ENCODE measurements at places on chromosomes 13 and 19.
A peak's percentile ranks its signal among the peaks of the same experiment; 100 is the strongest.

GRCh38 chr13:31250435-31250834, 50.7 kb downstream of the B3GLCT start:
- DNase-seq = no peak

- no peak for DNase-seq
Observed at GRCh38 chr13:25783076-25783475, 268.7 kb downstream of the SHISA2 start.

- DNase-seq = no peak
Observed at GRCh38 chr13:45950386-45951000, 98.9 kb upstream of the SIAH3 start.

DNA sequence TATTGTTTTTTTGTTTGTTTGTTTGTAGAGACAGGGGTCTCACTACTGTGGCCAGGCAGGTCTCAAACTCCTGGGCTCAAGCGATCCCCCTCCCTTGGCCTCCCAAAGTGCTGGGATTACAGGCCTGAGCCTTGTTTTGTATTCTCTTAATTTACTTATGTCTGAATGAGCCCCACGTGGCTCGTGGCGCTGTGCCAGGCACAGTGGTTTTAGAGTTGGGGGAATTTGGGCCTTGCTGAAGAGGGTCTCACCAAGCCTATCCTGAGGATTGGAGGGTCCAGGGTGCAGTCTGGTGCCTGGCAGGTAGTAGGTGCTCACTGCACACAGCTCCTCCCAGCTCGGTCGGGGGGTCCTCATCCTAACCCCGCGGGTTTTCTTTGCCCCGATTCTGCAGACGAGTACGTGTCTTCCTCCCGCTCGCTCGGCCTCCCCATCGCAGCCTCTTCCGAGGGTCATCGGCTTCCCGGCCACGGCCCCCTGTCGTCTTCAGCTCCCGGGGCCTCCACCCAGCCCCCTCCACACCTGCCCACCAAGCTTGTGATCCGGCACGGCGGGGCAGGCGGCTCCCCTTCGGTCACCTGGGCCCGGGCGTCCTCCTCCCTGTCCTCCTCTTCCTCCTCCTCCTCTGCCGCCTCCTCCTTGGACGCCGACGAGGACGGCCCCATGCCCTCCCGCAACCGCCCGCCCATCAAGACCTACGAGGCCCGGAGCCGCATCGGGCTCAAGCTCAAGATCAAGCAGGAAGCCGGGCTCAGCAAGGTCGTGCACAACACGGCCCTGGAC, 12.1 kb upstream of the EHD2 start:
- no peak for DNase-seq

DNA sequence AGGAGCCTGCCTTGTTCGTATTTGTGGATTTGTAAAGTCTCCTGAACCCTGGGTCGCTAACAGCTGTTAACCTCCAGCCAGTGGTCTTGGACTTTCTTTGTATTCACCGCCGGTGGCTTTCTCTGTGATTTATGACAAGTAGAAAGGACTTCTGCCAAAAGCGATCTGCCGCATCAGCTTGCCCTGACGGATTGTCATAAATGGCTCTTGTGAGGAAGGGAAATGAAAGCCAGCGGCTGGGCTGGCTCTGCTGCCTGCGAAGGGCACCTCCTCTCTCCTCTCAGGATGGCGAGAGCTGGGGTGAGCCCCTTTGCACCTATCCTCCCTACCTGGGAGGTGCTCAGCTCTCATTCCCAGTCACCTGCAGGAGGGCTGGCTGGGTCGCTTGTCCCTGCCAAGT, 25.6 kb downstream of the DHRS12 start:
- DNase-seq = no peak

DNA sequence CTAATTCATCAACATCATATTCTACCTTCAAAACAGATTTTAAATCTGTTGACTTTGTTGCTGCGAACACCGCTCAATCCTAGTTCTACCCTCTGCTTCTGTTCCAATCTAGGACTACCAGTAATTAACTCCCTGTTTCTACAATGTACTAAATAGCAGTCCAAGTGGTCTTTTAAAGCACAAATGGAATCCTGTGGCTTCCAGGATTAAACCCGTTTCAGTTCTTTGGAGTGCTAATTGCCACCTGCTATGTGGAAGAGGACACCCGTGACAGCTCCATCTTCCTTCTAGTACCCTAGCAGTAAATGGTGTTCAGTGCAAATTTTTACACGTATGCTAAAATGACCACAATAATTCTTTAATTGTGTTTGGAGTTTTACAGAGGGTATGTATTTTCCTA, 232.1 kb downstream of the TDRD3 start:
- DNase-seq = no peak

DNA sequence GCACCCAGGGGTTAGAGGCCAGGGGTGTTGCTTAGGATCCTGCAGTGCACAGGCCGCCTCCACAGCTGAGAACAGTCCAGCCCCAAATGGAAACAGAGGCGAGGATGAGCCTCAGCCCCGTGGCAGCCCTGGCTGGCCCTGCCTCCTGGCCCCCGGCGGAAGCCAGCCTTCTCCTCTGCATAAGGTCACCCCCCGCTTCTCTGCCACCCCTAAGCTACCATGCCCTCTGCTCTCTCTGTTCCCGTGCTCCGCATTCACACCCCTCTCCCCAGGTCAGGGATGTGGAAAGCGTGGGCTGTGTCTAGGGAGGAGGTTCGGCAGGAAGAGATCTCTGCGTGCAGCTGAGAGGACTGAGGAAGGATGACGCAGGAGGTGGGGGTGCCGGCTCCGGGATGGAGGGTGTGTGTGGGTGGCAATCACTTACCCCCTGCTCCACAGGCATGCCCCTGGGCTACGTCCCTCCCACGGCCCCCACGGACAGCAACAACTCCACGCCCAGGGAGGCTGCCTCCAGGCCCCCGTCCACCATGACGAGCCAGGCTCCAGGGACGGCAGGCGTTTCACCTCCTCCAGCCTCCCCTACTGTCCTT, 6.0 kb downstream of the SSC5D start:
- peak; percentile 89 for DNase-seq

- DNase-seq = peak; percentile 64
Observed at GRCh38 chr13:41216160-41216559, 21.8 kb upstream of the KBTBD7 start.

DNA sequence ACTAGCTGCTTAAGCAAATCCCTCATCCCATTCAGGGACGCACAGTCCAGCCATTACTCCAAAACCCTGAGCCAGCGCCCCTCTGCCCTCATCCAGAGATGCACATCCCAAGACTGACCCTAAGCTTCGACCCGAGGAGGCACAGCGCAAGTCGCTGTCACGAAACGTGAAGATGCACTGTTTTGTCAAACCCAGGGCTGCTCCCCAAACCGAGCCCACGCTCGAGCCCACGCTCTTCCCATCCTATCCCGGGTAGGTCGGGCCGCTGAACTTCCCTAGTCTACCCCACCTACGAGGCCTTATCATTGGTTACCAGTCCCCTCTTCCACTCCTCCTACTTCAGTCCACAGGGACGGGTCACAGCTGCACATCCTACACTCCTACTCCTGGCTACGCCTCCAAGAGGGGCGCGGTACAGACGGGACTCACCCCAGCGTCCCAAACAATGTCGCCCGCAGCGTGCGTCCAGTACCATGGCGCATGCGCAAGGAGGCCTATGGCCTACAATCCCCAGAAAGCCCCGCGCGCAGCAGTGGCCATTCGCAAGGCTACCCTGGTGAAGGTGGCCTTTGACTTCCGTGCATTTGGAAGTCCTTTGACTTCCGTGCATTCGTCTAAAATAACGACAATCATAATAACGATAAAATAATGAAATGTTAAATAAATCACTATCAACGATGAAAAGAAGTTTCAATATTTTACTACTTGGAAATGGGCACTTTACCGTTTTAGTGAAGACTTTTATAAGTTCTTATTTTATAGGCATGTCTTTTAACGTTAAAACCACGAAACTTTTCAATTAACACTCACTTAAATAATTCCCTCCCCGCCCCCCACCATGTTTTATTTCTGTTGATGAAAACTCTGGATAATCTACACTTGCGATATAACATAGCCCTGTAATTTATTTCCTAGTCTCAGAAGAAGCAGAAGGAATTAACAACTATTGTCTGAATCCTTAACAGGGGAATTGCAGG, at the start of gene ZNF285:
TSS of gene ZNF285 (minus strand) at position 470 of the 977 bp plus-strand sequence. CDS start 4,395 bp downstream, outside the sequence.
- DNase-seq = peak; percentile 97

DNA sequence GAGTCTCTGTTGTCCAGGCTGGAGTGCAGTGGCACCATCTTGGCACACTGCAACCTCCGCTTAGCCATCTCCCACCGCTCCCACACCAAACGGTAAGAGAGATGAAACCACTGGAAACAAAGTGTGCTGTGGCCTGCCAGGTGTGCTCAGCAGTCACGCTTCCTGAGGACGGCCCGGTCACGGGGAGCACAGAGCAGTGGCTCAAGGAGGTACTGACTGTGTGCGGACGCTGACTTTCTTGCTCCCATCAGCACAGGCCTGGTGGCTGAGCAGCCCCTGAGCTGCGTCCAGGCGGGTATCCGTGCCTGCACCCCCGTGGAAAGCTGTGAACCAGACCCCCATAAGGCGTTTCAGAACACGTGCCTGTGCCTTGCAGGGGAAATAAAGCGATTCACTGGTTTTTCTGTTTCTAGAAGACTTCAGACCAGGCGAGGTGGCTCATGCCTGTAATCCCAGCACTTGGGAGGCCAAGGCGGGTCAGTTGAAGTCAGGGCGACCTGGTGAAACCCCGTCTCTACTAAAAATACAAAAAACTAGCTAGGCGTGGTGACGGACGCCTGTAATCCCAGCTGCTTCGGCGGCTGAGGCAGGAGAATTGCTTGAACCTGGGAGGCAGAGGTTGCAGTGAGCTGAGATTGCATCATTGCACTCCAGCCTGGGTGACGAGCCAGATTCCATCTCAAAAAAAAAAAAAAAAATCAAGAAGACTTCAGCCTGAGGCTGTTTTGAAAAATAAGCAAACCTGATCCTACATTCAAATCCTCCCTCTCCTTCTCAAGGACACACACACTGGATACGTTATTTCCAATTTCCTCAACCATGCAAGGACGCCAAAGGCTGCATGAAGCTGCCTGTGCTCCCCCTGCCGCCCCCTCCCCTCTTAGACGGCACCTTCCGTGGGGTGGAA, 25.5 kb downstream of the ADPRHL1 start:
- DNase-seq = peak; percentile 63

GRCh38 chr13:73365681-73366080, 306.9 kb downstream of the KLF5 start:
- no peak for DNase-seq

- no peak for DNase-seq
Observed at GRCh38 chr19:33684538-33685232, 62.9 kb downstream of the CHST8 start.

GRCh38 chr13:93535251-93535650, 308.6 kb downstream of the GPC6 start:
- DNase-seq = peak; percentile 41

DNA sequence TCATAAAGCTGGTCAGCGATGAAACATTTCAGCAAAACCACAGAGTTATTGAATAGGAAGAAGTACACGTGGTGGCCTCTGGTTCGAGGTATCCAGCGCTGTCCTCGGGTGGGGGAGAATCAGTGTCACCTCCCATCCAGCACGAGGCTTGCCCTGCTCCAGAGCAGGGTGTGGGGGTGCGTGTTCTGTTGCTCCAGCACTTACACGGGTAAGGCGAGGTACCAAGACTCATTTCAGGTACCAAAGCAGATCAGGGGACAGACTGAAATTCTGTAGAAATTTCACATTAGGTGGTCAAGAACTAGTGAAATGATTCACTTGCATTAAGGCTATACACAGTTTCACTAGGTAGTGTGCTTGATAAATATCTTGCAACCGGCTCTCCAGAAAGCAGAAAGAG, 164.2 kb upstream of the SOX1 start:
- no peak for DNase-seq

DNA sequence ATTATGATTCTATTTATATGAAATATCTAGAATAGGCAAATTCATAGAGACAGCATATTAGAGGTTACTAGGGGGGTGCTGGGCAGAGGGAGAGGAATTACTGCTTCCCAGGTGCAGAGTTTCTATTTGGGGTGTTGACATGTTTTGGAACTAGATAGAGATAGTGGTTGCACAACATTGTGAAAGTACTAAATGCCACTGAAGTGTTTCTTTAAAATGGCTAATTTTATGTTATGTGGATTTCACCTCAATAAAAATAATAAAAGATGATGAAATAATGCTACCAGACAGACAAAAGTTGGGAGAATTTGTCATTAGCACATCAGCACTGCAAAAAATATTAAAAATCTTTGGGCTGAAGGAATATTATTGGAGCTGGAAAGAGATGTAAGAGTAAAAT, 63.4 kb downstream of the SLC6A16 start:
- DNase-seq = no peak

DNA sequence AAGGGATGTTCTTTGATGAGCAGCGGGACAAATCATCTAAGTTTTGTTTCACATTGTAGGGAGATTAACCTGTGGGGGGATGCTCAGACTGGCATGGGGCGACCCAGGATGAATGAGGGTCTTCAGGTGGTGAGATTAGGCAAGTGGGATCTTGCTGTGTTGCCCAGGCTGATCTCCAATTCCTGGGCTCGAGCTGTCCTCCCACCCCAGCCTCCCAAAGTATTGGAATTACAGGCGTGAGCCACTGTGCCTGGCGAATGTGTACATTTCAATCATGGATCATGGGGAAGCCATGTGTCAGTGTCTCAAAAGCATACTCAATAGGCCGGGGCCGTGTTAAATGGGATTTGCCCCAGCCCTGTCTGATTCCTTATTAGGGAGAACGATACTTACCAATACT, 8.1 kb downstream of the SLC25A42 start:
- no peak for DNase-seq

GRCh38 chr13:77554069-77554468, 18.6 kb downstream of the SCEL start:
- no peak for DNase-seq

- peak; percentile 52 for DNase-seq
Observed at GRCh38 chr13:44317752-44318151, 55.9 kb upstream of the SERP2 start.

GRCh38 chr13:76756451-76756850, 129.8 kb downstream of the KCTD12 start:
- no peak for DNase-seq

DNA sequence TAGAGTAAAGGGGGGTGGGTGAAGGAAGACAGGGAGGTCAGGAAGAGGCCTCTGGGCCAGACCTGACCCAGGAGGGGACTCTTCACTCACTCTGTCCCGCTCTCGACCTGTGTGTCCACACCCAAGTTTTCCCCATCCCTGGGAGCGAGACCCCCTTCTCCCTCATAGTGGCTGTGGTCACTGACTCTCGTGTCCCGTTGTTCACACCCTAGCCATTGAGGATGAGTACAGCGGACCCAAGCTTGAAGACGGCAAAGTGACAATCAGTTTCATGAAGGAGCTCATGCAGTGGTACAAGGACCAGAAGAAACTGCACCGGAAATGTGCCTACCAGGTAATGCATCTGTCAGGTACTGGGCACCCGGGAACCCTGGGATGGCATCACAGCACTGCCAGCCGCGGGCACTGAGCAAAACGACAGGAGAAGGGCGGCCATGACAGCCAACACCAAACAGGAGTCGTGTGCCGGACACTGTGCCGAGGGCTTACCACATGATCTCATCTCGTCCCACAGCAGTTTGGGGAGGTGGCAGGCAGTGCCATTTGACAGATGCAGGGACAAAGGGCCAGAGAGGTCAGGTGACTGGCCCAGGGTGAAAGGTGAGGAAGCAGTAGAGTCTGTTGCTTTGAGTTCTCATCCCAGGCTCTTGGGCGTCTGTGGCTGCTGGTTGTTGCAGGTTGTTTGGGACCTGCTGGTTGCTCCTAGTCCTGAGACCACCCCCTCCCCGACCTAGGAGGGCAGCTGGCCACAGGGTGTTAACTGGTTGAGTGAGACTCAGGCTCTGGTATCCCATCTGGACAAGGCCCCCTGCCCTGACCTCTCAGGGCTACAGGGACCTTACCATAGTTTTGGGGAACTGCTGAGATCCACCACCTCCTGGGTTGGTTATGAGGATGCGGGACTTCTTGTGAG, 29.6 kb downstream of the PPP5C start:
- DNase-seq = no peak

- DNase-seq = no peak
Observed at GRCh38 chr19:14113762-14114414, 3.7 kb downstream of the PRKACA start.

- DNase-seq = peak; percentile 97
Observed at GRCh38 chr19:11142528-11143171, 12.9 kb downstream of the SPC24 start.

All from EH (cell line).